ENCODE measurements at places on chromosomes 4 and X. TPM values are rescaled to one million over a fixed set of nuclear protein-coding genes. Genes with fewer than 3 reads are reported as not detected.

IBSP gene
- total RNA-seq, result not detected

RTL3 gene
- 0.50 TPM for total RNA-seq

CHRNA9 gene
- not detected for total RNA-seq

AGA gene
- total RNA-seq, result 39.8 TPM

CCDC149 gene
- total RNA-seq, result 1.8 TPM

PAGE1 gene
- not detected for total RNA-seq

NPY1R gene
- not detected for total RNA-seq

RHOXF2B gene
- not detected for total RNA-seq

XAGE1B gene
- not detected for total RNA-seq
